ENCODE measurements at places on chromosomes 16 and 17.

DNA sequence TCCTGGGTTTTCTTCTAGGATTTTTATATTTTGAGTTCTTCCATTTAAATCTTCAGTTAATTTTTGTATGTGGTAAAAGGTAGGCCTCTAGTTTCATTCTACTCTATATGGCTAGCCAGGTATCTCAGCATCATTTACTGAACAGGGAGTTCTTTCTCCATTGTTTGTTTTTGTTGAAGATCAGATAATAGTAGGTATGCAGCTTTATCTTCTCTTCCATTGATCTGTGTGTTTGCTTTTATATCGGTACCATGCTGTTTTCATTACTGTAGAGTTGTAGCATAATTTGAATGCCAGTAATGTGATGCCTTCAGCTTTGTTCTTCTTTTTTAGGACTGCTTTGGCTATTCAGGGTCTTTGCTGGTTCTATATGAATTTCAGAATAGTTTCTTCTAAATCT lies 77.3 kb downstream of the USP22 start:
- DNase-seq: no peak

GRCh38 chr17:56111706-56112485 lies 41.4 kb upstream of the ANKFN1 start:
- no peak for DNase-seq

- DNase-seq: no peak
Measured at GRCh38 chr17:63488851-63489250, 12.0 kb downstream of the ACE start.

- no peak for DNase-seq
Measured at GRCh38 chr16:25256695-25257469, 763 bp downstream of the ZKSCAN2 start.

DNA sequence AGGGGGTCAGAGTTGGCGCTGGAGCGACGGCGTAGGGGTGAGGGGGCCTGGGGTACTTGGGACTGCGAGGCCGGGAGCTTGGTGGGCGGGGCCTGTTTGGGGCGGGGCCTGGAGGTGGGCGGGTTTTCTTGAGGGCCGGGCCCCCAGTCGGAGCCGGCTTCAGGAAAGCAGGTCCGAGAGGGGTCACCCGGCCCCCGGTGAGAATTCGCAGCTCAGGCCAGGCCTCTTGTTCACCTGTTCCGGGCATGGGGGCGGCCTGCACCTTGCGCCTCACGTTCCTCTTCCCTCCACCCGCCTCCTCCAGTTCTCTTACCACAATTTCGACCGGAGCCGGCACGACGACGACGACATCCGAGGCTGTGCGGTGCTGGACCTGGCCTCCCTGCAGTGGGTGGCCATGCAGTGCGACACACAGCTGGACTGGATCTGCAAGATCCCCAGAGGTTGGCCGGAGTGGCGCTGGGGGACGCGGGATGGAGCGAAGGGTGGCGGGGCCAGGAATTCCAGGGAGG lies 52.5 kb downstream of the MRC2 start:
- DNase-seq: no peak

- DNase-seq: no peak
Measured at GRCh38 chr16:55678161-55678821, 22.5 kb downstream of the SLC6A2 start.

GRCh38 chr16:64278196-64278595 lies 843.7 kb downstream of the CDH11 start:
- no peak for DNase-seq

Measured in SW480 (cell line).